ENCODE measurements at places on chromosomes 11 and 22.

- DNase-seq = no peak
Observed at GRCh38 chr22:47190276-47190956, 428.0 kb downstream of the TBC1D22A start.

DNA sequence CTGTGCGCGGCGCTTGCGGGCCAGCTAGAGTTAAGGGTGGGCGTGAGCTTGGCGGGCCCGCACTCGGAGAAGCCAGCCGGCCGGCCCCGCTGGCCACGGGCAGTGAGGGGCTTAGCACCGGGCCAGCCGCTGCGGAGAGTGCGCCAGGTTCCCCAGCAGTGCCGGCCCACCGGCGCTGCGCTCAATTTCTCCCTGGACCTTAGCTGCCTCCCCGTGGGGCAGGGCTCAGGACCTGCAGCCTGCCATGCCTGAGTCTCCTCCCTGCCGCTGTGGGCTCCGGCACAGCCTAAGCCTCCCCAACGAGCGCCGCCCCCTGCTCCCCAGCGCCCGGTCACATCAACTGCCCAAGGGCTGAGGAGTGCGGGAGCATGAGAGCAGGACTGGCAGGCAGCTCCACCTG, 5.2 kb upstream of the PES1 start:
- no peak for DNase-seq

DNA sequence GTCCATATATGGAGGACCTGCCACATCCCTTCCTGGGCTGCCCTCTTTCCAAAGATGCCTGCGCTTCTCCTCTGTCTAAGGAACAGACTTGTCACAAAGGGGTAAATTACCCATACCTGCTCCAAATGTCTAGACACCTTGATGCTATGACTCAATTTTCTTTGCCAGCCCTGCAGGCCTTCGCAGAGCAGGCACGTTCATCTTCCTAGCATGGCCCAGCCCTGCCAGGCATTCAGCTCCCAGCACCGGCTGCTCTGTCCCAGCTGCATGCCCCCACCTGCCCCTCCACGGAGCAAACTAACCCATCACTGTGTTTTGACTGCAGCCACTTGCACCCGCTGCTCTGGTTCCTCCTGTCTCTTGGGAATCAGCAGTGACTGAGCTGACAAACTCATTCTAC, 526.1 kb downstream of the MIAT start:
- DNase-seq = no peak

- DNase-seq = no peak
Observed at GRCh38 chr11:16239141-16240105, 116.9 kb downstream of the SOX6 start.
